ENCODE measurements at places on chromosomes 7 and 10.
A peak's percentile ranks its signal among the peaks of the same experiment; 100 is the strongest.

GRCh38 chr7:134905375-134905774, 80.9 kb upstream of the AGBL3 start:
- peak; percentile 85 for ATAC-seq

GRCh38 chr10:17041626-17042520, 87.7 kb downstream of the CUBN start:
- no peak for ATAC-seq

DNA sequence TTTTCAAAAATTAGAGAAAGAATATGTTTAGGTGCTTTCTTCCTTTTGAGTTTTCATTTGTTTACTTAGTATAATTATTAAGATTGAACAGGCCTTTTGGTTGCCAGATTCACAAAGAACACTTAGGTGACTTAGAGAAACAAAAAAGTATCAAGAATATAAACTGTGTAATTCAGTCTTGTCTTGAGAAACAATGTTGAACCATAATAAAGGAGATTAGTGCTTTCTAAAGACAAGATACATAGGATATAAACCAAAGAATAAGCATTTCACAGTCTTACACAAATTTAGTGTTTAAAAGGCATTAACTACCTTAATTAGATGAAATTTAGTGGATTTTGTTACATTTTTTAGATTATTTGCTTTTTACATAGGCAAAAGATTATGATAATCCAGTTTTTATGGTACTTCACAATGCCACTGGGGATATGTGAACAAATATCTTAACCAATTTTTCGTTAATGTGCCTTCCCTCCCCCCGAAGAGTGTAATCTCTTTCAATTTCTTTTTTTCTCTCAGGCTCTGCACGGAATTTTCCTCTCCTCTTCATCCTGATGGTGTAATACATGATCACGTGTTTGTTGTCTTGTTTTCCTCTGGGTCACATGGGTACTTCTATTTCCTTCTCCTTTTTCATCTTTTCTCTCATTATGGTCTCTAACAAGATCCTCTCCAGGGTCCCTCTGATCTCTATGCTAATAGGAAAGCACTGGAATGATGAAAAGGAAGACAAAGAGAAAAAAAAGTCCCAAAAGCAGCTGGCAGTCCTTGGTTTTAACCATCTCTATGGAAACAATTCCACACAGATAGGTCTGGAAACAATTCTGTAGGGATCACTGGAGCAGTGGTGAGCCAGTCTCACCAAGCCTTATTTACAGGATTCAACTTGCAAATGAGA, 3.7 kb upstream of the HNRNPH3 start:
- peak; percentile 24 for ATAC-seq

DNA sequence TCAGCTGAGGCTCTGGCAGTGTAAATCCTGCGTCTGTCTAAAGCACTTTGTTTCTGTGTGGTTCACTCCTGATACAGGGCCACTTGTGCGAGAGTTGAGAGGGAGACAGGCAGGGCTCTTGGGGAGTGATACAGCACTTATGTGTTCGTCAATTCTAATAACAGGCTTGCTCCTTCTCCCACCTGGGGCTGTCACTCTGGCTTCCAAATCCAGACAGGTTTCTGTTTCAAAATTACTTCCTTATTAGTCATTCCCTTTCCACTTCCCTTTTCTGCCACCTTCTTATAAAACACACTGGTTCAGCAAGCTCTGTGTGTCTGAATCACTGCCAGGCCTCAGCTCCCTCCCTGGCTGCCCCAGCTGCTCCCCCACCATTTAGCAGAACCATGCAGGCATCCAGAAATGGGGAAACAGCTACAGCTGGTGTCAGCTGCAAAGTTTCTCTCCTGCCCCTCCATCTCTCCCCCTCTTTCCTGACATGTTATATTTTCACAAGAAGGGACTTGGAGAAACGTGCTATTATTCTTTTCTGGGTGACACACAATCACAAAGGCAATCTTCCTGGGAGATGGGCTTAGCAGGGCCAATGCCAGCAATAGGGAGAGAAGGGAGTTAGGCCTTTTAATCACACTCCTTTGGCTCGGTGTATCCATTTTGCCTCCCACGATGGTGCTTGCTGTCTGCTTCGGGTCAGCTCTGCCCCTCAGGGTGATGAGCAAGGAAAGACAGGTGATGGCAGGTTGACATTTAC, 58.4 kb upstream of the ZNRF2 start:
- peak; percentile 74 for ATAC-seq

GRCh38 chr10:124917428-124918190, 24.3 kb upstream of the ZRANB1 start:
- ATAC-seq, result peak; percentile 12

DNA sequence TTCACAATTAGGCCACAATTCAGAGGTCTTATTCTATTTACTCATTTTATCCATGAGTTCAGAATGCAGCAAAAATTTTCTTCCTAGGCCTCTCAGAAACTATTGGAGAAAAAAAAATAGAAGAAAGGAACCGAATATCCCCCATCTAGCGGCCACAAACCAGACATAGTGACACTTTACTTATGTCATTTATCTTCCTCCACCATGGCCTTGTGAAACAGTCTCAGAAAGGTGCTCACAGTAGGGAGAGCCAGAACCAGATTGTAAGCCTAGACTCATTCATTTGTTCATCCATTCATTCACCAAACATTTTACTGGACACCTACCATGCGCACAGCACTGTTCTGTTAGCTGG, 16.0 kb downstream of the CREB3L2 start:
- ATAC-seq, result no peak

DNA sequence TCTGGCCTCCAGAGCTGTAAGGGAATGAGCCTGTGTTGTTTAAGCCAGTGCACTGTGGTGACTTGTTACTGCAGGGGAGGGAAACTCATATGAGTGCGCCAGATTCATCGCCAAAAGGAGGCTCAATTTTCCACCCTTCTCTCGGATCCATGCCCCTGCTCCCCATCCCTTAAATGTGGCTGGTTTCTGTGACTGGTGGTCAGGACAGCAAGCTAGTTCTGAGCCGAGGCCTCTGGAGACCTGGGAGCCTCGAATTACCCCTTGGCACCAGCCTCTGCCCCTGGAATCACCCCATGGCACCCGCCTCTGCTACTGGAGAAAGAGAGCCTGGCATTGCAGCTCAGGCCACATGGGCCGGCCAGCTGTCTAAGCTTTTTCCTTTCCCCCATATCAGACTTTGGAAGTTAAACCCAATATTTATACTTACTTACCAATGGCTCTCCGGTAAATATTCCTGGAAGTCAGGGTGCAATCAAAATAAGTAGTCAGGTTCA, 39.9 kb upstream of the RBM33 start:
- no peak for ATAC-seq

- ATAC-seq, result no peak
These were observed 586.1 kb upstream of the CELF2 start for GRCh38 chr10:10431422-10432066.

GRCh38 chr10:62024026-62024701, 122.7 kb downstream of the ARID5B start:
- ATAC-seq, result no peak

GRCh38 chr7:66558201-66558641, 70.5 kb upstream of the KCTD7 start:
- peak; percentile 11 for ATAC-seq

DNA sequence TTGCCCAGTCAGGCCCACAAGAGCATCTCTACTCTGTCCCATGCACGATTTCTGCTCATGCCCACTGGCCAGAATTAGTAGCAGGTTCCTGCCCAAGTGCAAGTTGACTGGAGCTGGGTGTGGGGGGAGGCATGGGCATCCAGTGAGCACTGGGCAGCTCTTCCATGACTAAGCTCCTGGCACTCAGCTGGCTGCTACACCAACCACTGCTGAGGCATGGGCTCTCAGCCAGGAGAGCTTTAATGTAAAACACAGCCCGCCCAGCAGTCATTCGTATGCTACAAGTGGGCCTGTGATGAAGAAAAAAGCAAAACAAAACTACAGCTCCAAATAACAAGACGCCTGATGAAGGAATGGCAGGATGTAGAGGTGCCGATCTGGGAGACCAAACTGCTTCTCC, 335.4 kb upstream of the PFKP start:
- no peak for ATAC-seq

DNA sequence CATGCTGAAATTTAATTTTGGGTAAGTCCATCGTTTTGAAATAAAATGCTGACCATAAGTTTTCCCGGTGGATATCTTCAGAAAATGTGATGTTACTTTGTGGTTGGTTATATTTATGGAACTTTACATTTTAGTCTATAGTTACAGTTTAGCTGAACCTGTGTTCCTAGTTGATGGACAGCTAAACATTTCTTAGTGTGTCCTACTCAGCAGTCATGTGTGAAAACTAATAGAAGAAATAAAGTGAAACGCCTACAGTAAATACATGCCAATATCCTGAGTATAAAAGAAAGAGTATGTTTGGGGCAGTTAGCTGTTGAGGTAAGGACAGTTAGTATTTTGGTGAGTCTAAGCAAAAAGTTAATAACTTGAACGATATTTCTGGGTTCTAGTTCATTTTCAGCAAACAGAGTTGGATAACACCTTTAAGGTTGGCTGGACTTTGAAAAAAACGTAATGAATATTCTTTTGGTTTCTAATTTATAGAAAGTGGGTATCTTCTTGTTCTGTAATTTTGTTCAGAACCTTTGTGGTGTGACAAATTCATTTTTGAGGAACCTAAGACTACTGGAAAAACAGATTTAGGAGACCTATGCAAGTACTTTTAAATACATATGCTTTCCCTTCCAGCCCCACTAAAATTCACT, 28.7 kb downstream of the LCOR start:
- no peak for ATAC-seq

GRCh38 chr10:15735763-15736162, 16.0 kb upstream of the ITGA8 start:
- ATAC-seq, result no peak

GRCh38 chr7:30472784-30473775, 5.5 kb downstream of the NOD1 start:
- no peak for ATAC-seq

DNA sequence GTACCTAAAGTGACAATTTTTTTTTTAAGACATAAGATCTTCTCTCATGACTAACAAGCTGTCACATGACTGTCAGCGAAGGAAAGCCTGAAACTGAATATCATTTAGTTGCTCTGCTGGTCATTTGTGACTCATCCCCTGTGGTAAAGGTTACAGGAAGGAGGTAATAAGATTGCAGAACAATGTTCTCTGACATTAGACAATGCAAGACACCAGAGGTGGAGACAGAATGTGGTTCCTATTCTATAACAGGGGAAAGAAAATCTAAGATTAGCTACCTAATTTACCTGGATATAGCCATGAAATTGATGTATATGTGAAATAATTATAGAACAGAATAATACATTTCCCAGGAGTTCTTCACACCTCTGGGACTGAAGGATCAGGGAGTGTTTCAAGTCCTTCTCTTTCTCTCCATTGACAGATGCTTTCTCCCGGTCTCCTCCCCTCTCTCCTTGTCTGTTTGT, 47.7 kb downstream of the LRGUK start:
- ATAC-seq, result peak; percentile 99

DNA sequence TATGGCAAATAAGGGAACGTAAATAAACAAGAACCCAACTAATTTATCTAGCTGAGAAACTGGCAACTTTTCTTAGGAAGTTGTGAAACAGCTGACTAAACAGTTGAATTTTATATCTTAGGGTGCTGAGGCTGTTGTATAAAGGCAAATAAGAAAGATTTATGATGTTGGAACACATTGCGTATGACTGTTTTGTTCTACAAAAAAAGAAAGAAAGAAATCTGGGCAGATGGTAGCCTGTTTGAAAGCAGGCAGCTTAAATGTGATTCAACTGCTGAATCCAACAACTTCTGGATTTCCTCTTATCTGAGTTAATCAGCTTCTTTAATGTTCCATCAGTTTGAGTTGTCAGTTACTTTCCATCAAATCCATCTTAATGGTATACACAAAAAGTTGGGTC, 214.5 kb downstream of the SNX13 start:
- ATAC-seq, result peak; percentile 57

DNA sequence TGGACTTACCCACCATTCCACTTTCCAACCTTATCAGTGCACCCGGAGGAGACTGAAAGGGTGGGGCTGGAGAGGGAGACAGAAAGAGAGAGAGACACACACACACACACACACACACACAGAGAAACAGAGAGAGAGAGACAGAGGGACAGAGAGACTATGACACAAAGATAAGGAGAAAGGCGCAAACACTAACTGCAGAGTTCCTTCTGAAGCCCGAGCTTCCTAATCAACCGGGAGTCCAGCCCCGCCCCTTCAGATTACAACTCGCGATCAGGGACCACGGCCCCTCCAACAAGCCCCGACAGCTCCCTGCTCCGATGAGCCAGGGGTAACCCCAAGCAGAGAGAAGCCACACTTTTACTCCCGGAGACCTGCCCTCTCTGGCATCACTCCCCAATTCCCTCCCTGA, 499 bp downstream of the GAL3ST4 start:
- ATAC-seq, result peak; percentile 36

DNA sequence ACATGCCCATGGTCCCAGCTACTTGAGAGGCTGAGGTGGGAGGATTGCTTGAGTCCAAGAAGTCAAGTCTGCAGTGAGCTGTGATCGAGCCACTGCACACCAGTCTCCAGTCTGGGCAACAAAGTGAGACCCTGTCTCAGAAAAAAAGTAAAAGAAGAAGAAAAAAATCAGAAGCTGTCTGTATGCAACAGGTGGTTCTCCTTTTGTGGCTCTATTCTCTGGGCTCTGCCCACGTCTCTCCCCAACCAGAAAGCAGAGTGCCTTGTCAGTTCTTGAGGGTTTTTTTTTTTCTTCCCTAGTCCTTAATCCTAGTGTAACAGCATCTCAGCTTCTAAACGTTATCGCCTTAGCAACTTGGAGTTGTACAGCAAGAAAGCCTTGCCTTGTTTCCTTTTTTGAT, 89.5 kb downstream of the PRKCQ start:
- no peak for ATAC-seq

DNA sequence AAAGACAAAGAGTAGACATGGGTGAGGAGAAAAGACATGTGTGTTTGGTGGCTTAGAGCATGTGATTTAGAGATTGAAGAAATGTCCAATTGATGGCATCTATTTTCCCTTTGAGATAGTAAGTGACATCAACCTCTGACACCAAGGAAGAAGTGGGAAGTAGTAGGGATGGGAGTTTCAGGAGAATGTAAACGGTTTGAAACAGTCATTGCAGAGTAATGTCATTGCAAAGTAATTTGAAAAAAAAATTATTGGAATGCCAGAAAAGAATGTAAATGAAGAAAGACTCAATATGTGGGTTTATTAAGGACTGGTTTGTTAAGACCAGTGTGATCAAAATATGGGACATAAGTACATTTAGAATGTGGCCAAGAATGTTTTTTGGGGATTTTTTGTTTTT, 26.6 kb downstream of the GNG11 start:
- ATAC-seq, result no peak

DNA sequence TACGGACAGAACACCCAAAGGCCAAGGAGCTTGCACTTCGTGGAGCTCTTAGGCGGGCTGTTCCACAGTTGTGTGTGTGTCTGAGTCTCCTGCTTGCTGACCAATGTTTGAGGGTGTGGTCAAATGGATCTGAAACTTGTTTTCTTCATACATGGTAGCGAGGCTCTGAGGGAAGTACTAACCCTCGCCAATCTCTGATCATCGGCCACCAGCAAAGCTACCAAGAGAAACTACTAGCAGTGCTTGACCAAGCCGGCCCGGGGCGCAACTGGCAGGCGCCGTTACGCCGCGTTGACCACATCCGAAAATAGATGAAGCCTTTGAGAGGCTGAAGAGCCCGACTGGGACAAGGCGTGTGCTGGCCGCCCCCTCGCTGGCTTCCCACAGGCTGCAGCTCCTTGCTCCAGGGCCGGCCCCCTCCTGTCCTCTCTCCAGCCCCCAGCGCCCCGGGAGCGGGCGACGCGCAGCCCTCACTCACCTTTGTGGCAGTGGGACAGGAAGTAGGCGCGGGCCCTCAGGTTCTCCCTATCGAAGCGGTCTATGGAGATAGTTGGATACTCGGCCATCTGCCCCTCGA, 384 bp downstream of the DCLRE1C start:
- peak; percentile 79 for ATAC-seq
